ENCODE measurements at places on chromosomes 2 and 18.

- DNase-seq = no peak
Measured at GRCh38 chr2:160199053-160199452, 1.0 kb downstream of the ITGB6 start.

- no peak for DNase-seq
Measured at GRCh38 chr2:127233710-127234109, 13.6 kb upstream of the CYP27C1 start.

GRCh38 chr2:45843136-45843535 is 191.7 kb downstream of the PRKCE start:
- DNase-seq = no peak

DNA sequence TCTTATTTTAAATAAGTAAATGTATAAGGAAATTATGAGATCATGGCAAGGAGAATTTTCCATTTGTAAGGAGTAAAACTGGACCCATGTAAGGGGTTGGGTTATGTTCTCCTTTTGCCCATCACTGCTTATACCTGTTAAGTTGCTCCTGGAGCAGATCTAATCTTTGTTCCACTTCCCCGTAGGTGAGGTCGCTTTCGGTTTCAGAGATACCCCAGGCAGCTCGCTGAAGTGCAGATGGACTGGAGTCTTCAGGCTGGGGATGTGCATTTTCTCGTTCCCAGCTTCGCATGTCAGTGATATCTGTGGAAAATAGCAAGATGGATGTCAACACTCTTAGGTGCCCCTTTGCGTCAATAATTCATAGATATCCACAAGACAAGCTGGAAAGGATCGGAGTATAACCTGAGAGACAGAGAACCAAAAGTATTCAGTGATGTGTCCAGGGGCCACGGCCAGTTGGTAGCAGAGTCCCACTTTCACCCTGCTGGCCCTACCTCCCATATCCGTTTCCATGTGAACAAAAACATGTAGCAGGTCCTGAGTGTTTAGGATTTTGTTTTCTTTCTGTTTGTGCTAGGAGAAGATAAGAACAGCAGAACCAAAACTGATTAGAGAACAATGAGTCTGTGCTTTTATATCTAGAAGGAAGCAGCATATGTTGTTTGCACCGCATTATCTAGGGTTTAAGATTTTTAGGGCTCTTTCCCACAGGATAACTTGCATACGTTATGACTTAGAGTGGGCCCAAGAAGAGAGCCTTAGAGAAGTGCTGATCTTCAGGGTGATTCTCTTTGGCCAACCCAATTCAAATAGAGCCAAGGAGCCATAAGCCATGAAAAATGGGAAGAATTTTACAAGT is 36.0 kb downstream of the GCA start:
- no peak for DNase-seq

DNA sequence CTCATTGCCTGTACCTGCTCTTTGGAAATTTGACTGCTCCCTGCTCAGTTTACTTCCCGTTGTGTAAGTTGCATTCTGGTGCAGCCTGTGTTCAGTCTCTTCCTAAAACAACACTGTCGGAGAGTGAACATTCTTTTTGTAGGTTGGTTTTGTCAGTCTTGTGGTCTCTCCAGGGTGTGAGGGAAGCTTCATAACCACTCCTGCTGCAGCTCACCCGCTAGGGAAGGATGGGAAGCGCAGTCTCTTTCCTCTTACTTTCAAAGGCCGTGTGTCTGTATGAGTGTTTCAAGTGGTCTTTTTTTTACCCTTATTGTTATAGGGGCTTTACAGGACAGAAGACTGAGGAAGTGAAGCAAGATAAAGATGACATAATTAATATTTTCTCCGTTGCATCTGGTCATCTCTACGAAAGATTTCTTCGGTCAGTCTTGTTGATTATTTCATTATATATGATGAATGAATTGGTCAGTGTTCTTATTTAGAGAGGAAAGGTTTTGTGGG is 87.2 kb downstream of the UGGT1 start:
- no peak for DNase-seq

DNA sequence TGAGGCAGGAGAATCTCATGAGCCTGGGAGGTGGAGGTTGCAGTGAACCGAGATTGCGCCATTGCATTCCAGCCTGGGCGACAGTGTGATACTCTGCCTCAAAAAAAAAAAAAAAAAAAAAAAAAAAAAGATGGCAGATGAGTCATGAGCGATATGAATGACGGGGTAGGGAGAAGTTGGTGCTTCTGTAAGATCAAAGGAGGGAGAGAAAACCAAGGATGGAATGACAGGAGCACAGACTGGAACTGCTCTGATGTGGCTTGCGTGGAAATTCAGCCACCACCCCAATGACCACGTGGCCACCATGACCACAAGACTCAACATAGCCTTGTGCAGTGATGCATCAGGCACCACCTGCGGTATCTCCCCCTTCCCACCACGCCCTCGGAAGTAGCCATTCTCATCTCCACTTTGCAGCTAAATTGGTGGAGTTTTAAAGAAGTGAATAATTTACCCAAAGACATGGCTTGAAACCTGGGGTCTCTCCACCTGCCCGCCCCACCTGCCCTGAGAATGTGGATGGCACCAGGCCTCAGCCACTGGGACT is 96.0 kb downstream of the ACKR3 start:
- no peak for DNase-seq

- no peak for DNase-seq
Measured at GRCh38 chr2:109555346-109555900, 58.3 kb downstream of the SEPTIN10 start.

GRCh38 chr2:200585730-200586643 is at the start of gene AOX1:
Gene AOX1 (plus strand): TSS chr2:200586014. CDS start chr2:200586109, 95 bp downstream.
- DNase-seq = no peak

GRCh38 chr2:20553580-20553979 is 97.3 kb downstream of the HS1BP3 start:
- DNase-seq = no peak

DNA sequence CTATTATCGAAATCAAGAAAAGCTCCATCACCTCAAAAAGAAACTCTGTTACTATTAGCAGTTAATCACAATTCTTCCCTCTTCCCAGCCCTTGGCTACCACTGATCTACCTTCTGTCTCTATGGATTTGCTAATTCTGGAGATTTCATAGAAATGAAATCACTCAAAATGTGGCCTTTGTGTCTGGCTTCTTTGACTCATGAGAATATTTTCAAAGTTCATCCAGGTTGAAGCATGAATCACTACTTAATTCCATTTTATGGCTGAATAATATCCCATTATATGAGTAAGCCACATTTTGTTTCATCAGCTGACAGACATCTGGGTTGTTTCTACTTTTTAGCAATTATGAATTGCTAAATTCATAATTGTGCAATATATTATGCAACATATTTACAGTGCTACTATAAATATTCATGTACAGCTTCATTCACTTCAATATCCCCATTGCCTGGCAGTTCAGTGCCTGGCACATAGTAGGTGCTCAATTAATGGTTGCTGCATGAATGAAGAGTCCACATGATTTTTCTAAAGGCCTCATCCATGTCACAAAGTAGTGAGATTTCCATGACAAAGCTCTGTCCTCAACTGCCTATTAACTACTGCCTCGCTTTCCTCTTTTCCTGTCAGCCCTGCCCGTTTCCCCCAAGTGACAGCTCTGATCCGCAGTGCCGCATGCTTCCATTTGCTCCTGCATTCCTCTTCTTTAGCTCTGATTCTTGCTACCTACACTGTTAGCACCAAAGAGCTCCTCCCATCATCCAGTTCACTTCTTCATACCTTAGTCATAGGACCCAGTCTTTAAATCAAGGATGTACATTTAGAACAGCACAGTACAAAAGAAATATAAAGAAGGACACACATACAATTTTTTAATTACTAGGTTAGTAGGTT is 32.8 kb downstream of the CCDC93 start:
- DNase-seq = no peak

GRCh38 chr2:111221701-111222100 is 101.0 kb downstream of the BCL2L11 start:
- no peak for DNase-seq

DNA sequence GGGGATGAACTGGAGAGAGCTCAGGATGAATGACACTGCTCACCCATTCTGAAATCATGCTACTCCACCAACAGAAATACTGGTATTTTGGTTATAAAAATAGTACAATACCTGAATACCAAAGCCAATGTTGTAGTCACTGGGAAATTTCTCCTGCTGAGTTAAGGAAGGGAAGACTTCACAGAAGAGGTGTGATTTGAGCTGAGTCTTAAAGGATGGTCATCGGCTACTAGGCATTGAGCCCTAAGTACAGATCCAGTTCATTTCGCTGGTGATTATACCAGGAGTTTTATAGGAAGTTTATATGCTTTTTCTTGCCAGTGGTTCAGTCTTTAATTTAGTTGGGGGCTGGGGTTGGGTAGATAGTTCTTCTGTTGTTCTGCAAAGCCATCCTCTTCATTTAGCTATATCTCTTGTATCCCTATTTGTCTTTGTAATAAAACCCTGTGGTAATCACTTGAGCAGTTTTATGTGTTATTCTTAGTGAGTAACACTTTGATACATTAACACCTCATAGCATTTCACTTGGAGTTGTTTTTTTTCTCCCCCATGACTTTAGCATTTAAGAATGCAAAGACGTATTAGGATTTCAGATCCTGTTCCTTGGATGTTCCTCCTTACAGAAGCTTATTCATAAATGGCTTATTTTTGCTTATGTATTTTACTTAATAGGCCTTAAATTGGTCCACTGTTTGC is 239.9 kb upstream of the FOSL2 start:
- no peak for DNase-seq

DNA sequence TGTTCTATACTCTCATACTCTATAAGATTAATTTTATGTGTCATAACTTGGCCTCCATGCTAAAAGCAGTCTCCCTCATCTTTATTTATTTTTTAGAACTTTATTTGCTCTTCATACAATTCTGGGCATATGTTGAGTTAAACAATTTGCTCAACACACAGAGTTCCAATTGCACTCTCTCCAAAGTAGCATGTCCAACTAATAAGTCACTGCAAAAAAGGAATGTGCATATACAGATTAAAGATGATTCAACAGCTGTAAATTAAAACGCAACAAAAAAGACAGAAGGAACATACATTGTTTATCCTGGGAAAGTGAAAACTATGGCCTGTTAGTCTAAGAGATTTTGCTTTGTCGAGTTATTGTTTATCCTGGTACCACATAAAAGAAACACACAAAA is 277.7 kb upstream of the ACVR2A start:
- DNase-seq = no peak

DNA sequence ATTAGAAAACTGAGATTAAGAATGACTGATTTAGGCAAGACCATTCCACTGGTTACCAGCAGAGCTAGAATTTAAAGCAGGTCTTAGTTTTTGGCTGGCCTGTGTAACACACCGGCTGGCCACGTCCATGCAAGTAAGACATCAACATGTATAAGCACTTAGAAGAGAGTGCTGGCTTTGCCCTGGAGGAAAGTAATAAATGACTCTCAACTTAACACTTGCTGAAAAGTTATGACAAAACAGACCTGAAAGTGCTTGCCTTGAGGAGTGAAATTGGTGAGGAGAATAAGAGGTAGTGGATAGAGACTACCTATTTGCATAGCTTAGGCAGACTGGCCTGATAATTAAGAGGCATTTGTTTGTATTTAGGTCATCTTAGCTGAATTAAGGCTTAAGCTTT is 165.7 kb upstream of the KCNJ3 start:
- no peak for DNase-seq

DNA sequence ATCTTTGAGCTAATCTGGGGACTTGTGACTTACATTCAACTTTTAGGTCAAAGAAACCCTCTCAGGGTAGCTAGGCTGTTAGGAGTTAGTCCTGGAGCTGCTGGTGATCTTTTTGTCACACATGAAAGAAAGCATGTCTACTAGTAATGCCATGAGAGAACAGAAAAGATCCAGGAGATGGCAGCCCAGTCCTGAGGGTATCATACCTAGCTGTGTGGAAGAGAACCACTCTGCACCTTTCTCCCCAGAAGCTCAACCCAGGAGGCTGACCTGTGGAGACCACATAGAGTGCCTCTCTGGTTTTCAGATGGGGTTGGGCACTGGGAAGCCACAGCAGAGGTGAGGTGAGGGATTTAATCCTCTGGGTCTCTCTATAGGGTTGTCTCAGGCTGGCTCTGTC is 460.2 kb upstream of the UBE2E3 start:
- DNase-seq = no peak
